Fibroblast of mammary gland (primary cell): ENCODE measurements at places on chromosomes 1 and 21.
A peak's percentile ranks its signal among the peaks of the same experiment; 100 is the strongest.

DNA sequence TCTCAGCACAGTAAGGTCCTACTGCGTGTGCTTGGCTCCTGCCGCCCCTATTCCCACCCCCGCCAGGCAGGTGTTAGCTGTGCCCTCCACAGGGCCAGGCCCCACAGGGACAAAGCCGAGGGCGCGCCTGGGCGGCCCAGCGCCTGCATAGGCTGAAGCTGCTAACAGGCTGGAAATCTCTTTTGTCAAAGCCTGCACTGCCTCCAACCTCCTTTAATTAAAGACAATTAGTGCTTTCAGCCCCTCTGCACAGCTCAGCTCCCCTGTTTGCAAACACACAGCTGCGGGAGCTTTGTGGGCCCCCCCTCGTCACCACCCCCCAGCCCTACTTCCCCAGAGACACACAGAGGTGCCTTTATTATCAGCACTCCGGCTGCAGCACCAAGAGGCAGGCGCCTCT lies 95.9 kb downstream of the EPHB2 start:
- no peak for DNase-seq

DNA sequence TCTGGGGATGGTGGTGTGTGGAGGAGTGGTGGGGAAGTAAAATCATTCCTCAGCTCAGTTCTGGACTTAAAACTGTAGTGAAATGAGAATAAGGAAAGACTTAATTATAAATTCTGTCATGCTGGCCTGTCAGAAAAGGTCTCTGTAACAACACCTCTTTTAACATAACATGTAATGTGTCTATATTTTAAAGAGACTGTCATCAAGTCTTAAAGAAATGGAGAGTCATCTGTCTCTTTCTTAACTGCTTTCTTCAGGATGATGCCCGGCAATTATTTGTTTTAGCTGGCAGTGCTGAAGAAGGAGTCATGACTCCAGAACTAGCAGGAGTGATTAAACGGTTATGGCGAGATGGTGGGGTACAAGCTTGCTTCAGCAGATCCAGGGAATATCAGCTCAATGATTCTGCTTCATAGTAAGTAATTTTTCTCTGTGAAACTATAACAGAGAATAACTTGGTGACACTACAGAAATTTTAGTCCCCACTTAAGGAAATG lies 30.6 kb downstream of the GNAI3 start:
- peak; percentile 28 for DNase-seq

DNA sequence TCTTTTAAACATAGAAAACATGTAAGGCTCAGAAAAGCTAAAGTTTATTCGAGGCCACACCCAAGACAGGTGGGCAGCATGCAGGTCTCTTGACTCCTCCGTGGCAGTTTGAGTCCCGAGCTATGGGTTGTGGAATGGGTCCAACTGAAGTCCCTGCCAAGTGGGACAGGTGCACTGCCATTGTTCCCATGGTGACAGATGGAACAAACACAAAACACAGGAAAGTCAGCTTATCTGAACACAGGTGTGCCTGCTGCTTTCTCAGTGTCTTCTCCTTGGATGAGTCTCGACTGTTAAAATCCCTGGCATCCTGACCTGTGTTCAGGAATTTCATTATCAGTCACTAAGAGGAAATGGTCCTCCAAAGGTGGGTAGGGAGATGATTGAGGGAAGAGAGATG lies 99.0 kb upstream of the RAB4A start:
- DNase-seq: no peak

- DNase-seq: no peak
Measured at GRCh38 chr1:172466795-172467407, 23.0 kb upstream of the PIGC start.

- DNase-seq: no peak
Measured at GRCh38 chr1:11462224-11462923, 16.6 kb upstream of the DISP3 start.

GRCh38 chr1:236018885-236019453 lies 45.9 kb downstream of the NID1 start:
- DNase-seq: peak; percentile 99

- DNase-seq: no peak
Measured at GRCh38 chr1:65386439-65386838, 34.0 kb upstream of the LEPR start.

- DNase-seq: no peak
Measured at GRCh38 chr1:110752941-110753725, 78.4 kb upstream of the KCNA3 start.

DNA sequence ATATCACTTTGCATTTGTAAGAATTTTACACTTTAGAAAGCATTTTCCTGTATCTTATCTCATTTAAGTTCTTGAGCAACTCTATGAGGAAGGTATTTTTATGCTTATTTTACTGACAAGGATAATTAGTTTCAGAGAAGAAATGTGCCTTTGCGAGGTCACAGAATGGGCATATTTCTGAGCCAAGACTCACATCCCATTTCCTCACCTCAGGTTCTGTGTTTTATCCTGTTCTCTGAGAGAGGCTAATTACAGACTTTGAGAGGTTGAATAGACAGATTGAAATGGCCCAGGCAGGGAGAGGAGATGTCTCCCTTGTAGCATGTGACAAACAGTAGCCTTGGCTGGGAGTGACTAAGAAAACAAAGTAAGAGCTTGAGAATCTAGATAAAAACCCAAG lies 39.1 kb upstream of the ZC3H11B start:
- DNase-seq: no peak

GRCh38 chr1:40532844-40533424 lies 1.5 kb downstream of the ZNF684 start:
- DNase-seq: peak; percentile 58

DNA sequence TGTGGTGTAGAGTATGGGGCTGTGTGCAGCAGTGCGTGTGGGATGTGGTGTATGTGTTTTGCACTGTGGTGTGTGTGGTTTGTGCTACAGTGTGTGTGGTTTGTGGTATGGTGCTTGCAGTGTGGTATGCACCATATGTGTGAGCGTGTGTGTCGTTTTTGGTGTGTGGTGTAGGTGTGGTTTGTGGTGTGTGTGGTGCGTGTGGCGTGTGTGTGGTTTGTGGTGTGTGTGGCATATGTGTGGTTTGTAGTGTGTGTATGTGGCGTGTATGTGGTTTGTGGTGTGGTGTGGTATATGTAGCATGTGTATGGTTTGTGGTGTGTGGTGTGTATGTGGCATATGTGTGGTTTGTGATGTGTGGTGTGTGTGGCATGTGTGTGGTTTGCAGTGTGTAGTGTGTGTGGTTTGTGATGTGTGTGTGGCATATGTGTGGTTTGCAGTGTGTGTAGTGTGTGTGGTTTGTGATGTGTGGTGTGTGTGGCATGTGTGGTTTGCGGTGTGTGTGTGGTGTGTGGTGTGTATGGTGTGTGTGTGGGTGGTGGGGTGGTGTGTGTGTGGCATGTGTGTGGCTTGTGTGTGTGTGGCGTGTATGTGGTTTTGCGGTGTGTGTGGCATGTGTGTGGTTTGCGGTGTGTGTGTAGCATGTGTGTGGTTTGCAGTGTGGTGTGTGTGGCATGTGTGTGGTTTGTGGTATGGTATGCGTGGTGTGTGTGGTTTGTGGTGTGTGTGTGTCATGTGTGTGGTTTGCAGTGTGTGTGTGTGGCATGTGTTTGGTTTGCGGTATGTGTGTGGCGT lies 53.5 kb upstream of the TRAPPC10 start:
- no peak for DNase-seq

DNA sequence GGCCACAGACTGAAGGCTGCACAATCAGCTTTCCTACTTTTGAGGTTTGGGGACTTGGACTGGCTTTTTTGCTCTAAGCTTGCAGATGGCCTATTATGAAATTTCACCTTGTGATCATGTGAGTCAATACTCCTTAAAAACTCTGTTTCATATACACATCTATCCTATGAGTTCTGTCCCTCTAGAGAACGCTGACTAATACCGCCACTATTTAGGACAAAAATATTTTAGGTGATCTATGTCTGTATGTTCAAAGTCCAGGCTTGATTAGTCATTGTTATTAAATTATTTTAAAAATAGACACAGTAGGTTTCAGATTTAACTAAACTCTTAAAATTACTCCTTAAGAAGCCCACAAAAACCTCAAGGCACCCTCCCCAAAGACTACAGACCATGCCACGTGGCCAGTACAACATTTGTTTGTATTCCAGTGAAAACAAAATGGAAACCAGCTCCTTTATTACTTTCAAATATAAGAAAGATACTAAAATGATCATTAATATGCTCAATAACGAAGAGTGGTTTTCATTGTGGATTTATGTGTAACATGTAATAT lies 63.1 kb downstream of the TMPRSS15 start:
- DNase-seq: peak; percentile 38
